ENCODE measurements at places on chromosomes 16 and 17. TPM values are rescaled to one million over a fixed set of nuclear protein-coding genes. Genes with fewer than 3 reads are reported as not detected.

The GSG1L gene
- not detected for total RNA-seq

The CD300H gene
- not detected for total RNA-seq

GRCh38 chr16:8110572-8111514 is 479.5 kb downstream of the TMEM114 start:
- DNase-seq = no peak

DNA sequence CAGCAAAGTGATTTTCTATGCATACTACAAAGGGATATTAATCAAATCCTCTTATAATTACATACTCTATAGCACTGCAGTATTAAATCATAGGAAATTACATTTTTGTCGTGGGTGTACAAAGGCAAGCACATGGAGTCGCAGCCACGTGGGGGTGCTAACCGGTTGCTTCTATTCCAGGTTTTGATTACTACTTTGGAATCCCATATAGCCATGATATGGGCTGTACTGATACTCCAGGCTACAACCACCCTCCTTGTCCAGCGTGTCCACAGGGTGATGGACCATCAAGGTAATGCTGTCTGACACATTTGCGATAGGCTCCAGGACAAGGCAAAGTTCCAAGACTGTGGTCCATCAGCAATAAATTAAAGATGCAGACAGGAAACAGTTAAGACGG is 60.1 kb downstream of the ARSG start:
- DNase-seq = no peak

DNA sequence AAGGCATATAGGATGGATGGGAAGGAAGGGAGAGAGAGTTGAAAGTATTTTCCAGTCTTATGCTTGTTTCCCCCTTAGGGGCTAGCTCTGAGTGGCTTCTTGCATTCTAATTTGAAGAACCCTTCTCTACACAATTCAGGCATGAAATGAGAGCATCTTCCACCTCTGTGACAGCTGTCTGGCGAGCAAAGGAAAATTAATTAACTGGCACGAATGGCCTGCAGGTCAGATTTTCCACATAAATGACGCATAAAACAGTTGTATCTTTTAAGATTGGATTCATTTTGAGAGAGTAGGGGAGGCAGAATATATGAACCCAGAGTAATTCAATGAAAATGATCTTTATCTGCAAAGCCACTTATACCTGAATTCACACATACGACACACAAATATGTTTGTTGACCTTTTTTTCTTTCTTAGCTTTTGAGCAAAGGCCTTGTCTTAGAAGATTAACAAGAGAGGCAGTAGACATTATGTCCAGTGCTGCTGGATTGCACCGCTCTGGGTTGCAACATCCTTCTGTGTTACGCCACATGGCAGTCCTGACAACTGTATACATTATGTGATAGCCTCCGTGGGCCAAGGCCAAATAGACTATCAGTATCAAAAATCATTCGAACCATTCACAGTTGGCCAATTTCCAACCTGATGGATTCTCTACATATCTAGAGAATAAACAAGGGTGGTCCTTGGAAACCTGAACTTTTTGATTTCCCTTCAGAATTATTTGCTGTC is 173.0 kb upstream of the GOT2 start:
- no peak for DNase-seq

All from kidney epithelial cell (primary cell).